Stimulated activated CD4-positive, alpha-beta T cell treated with anti-CD3 and anti-CD28 coated beads, Interleukin-1b, Interleukin-23, amount 100 ng/mL, for 24 hours (primary cell): ENCODE measurements at places on chromosomes 16 and 17.

DNA sequence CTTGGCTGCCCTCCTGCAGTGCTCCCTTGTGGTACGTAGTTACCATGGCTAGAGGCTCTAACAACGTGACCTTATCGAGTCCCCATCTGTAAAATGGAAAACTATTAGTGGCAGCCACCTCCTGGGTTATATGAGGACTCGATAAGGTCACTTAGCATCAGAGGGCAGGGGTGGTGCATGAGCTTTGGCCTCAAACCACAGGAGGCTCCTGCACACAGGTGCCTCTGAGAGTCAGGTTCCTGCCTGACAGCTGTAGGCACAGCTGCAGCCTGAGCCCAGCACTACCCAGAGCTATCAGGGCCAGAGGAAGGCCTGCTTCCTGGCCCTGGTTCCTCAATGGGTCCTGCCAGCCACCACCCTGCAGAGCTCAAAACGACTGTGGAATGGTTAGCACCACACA is 57.2 kb upstream of the SEC14L1 start:
- DNase-seq: no peak

DNA sequence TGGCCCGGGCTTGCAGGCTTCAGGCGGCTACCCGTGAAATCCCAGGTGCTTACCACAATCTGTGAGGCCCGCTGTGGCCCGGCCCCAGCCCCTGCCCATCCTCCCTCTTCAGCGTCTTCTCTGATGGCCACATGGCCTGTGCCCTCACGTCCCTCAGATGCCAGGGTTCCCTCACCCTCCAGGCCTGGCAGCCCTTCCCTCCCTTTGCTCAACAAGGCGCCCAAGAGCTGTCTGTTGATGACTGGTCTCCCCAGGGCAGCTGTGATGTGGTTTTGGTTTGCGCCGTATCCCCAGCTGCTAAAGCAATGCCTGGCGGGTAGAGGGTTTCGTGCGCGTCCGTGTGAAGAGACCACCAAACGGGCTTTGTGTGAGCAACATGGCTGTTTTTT is 35.1 kb downstream of the PMM2 start:
- no peak for DNase-seq

- no peak for DNase-seq
Measured at GRCh38 chr17:9380361-9380760, 195.3 kb downstream of the STX8 start.

DNA sequence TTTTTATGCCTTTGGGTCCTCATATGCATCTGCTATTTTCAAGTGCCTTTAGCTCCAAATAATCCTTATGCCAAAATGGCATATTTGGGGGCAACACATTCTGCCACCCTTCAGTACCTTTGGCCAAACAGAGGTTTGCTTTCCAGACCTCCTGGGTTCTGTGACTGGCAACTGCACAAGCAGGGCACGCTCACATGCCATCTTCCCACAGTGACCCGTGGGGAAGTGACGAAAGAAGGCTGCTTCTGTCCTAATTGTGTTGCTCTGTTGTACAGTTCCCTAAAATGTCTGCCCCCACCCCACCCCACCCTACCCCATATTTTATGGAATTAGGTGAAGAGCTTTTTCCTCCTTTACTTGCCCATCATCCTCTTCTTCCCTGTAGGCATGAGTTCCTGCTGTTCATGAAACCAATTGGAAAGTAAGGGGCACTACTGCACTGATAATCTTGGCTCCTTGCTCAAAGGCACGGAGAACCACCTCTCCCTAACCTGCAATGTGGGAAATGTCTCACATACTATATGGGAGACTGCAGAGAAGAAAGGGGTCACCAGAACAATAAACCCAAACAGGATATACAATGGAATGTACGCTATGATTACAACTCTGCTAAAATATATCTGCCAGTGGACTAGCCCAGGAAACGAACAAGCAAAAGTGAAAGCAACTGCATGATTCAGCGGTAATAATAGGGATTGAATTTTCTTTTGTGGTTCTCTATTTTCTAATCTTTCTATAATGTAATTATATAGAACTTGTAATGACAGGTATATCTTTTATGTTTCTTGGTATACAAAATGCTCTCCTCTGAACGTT is 3.3 kb upstream of the SLFN12L start:
- peak; percentile 22 for DNase-seq

DNA sequence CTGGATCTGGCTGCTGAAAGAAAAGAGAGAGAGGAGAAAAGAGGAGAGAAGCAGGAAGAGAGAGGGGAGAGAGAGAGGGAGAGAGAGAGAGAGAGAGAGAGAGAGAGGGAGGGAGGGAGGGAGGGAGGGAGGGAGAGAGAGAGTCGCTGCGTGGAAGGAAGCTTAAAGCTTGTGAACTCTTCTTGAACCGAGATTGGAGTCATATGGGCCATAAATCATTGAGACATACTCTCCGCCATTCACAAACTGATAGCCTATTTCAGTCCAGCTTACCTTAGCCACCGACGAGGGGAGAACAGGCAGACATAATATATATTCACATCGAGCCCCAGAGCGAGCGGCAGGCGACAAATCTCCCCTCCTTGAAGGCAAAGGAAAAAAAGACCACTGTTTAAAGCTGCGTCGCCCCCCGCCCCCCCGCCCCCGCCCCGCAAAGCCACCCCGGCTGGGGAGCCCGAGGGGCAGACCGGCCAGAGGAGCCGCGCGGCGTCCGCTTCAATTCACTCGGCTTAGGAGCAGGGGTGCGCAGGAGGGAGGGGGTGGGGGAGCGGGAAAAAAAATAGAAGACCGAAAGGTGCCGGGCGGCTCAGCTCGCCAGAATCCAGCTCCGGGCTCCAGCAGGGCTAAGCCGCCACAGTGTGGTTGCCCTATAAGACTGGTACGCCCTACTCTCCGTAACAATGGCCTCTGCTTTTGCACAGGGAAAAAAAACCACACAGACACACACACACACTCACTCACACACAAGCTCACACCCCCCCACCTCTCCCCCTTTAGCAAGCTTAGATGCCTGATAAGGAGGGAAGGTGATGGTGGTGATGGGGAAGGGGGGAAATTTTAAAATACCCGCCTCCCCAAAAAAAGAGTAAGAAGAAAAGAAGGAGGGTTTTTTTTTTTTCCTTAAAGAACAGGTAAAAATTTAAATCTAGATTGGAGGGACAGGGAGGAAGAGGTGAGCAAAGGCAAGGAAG is 10.6 kb upstream of the HOXB2 start:
- no peak for DNase-seq

DNA sequence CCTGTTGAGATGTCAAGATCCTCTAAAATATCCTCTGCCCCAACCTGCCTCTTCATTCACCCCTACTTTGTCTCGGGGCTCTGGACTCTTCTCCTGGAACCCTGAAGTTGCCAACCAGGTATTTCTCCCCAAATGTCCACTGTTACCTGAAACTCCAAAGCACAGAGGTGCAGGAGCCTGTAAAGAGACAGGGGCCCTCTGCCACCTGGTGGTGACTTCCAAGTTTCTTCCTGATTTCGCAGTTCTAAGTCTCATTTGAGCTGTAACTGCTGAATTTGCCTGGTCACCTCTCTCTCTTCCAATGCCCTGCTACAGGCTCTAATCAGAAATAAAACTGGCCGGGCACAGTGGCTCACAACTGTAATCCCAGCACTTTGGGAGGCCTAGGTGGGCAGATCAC is 77.1 kb upstream of the RCVRN start:
- DNase-seq: no peak

GRCh38 chr17:73304438-73304837 is 7.4 kb downstream of the CDC42EP4 start:
- no peak for DNase-seq

GRCh38 chr17:66283971-66284370 is 18.4 kb upstream of the PRKCA start:
- DNase-seq: no peak

DNA sequence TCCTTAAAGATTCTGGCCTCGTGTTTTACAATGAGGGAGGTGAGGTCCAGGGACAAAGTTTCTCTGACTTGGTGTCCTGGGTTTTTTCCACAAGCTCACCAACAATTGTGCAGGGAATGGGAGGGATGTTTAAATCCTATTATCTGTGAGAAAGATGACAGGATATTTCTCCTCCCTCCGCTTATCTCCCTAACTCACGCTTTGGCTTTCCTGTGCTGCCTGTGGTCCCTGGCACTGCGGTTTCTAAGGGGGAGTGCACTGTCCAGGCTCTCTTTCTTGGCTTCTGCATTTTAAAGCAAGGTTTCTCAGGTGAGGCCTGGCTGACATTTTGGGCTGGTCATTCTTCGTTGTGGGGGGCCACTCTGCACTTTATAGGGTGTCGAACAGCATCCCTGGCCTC is 16.4 kb downstream of the GGA3 start:
- no peak for DNase-seq

- DNase-seq: no peak
Measured at GRCh38 chr16:67190041-67190440, at the start of gene EXOC3L1. Gene EXOC3L1, minus strand, starts transcription at chr16:67190136. Its CDS starts 460 bp downstream, at chr16:67189676.

GRCh38 chr16:72853575-72854266 is 194.2 kb downstream of the ZFHX3 start:
- DNase-seq: no peak

GRCh38 chr17:80081596-80081995 is 19.8 kb upstream of the GAA start:
- DNase-seq: no peak

- no peak for DNase-seq
Measured at GRCh38 chr16:27499659-27500055, 50.1 kb downstream of the GTF3C1 start.

GRCh38 chr16:30785126-30786106 is 1.6 kb downstream of the ZNF629 start:
- DNase-seq: no peak

DNA sequence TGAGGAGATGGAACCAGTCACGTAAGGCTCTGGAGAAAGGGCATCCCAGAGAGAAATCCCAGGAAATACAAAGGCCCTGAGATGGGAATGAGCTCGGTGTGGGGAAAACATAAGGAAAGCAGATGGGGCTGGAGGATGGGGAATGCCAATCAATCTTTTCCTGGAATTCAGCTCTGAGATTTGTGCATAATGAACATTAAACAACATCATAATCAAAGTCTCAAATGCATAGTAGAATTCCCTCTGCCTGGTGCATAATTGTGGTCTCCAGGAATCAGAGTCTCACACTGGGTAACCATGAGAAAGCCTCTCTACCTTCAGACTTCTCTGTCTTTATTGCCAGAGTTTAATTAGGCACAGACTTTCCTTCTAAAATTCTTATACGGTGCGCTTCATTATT is 30.8 kb downstream of the OTOA start:
- DNase-seq: no peak

GRCh38 chr17:61323909-61324868 is 75.5 kb upstream of the TBX2 start:
- DNase-seq: no peak

- no peak for DNase-seq
Measured at GRCh38 chr16:17466876-17467275, 3.9 kb downstream of the XYLT1 start.

GRCh38 chr17:17275971-17276370 is 5.1 kb downstream of the COPS3 start:
- no peak for DNase-seq

DNA sequence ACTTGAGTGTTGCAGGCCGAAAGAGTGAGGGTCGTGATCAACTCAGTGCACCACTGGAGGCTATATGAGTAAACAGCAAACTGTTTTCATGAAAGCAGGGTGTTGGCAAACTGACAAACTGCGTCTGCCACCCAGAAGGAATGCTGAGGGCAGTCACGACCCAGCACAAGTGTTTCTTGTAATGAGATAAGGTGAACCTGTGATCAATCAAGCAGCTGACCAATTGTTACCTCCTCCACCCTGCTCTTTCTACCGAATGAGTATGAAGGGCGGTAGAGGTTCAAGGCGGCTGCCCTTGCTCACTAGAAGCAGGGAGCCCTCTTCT is 5.5 kb upstream of the SRL start:
- no peak for DNase-seq

DNA sequence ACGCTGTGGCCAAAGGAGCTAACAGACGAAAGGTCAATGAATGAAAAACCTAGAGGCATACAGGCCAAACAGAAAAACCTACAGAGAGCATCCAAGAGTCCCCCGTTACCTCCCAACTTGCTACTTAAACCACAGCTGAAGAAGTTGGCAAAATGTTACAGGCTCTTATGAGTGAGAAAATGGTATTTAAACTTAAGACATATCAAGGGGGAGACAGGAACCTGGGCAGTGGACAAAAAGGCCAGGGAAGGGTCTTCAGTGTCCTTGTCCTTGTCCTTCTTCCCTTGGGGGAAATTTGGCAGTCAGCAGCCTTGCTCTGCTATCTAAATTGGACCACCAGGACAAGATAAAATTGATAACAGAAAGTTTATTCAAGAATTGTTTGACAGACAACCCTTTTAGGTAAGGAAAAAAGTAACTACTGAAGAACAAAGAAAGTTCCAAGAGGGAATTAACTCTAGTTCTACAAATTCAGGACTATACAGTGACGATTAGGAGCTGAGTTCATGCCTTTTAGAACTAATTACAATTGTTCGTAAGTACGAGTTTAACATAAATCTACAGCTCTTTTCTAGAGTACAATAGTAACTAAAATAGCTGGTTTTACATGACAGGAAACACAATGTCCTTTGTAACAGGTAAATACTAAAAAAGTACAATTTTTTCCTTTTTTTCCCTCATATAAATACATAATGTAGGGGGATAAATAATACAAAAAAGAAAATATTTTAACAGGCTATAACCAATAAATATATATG is 3.8 kb upstream of the HOXB2 start:
- no peak for DNase-seq

DNA sequence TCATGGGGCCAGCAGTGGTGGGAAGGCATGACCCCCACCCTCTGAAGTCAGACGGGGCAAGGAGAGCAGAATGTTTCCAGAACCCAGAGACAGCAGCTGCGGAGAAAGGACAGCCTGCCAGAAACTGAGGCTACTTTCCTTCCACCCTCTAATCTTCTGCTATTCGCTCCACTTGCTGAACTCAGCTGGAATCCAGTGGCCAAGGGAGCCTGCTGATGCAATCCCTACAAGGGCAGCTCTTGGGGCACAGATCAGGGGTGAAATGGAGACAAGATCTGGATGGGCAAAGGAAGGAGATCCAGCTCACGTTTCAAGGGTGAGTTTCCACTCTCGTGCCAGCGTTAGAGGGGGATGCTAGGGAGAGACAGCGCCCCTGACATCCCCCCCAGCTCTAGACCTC is 479.1 kb downstream of the SLC39A11 start:
- no peak for DNase-seq

- DNase-seq: no peak
Measured at GRCh38 chr17:48595278-48595999, 1.9 kb upstream of the HOXB5 start.

GRCh38 chr17:9788601-9789000 is 2.8 kb downstream of the DHRS7C start:
- DNase-seq: no peak
